ENCODE measurements at places on chromosomes 11 and 22. TPM values are rescaled to one million over a fixed set of nuclear protein-coding genes. Genes with fewer than 3 reads are reported as not detected.

DNA sequence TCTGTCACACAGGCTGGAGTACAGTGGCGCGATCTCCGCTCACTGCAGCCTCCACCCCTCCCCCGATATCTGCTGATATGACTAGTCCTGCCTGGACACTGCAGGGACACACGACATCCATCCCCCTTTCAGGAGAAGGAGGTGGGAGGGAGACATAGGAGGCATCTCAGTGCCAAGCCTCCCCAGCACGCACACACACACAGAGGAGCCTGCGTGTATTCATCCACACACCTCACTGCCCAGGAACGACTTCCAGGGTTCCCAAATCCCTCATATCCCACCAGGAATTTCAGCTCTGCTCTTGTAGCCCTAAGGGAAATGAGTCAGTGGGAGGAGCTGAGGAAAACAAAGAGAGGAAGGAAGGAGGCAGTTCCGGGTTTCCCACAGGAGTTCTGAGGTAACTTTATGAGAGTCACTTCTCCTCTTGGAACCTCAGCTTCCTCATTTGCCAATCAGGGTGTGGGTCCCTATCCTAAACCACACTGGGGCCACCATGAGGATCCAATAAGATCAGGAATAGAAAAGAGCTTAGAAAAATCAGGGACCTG, 37.2 kb upstream of the ACER3 start:
- no peak overlapping the region for H3K4me3 ChIP-seq
- H3K27me3 ChIP-seq, result no peaks in the 10 kb centered on the region
- no peaks in the 10 kb centered on the region for H3K36me3 ChIP-seq
- peak; percentile 51 for DNase-seq
- H3K4me1 ChIP-seq, result peaks cover 26% of the 10 kb centered on the region

DNA sequence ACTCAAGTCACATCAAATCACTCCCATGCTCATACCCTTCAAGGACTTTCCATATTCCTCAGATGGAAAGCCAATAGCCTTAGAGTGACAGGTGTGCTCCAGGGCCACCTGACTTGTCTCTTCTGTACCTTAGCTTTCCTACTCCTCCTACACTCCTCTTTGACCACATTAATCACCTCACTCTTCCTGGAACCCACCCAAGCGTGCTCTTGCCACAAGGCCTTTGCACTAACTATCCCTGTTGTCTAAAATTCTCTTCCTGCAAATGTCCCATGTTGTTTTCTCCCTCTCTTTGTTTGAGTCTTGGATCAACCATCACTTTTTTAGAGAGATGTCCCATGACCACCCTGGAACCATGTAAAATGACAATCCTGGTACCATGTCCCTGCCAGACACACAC, 244.1 kb downstream of the AASDHPPT start:
- H3K4me3 ChIP-seq, result no peak overlapping the region
- no peaks in the 10 kb centered on the region for H3K27me3 ChIP-seq
- no peak overlapping the region for H3K27ac ChIP-seq
- DNase-seq, result no peak
- H3K4me1 ChIP-seq, result no peaks in the 10 kb centered on the region

Gene PLAAT2
- 7.8 TPM for total RNA-seq

DNA sequence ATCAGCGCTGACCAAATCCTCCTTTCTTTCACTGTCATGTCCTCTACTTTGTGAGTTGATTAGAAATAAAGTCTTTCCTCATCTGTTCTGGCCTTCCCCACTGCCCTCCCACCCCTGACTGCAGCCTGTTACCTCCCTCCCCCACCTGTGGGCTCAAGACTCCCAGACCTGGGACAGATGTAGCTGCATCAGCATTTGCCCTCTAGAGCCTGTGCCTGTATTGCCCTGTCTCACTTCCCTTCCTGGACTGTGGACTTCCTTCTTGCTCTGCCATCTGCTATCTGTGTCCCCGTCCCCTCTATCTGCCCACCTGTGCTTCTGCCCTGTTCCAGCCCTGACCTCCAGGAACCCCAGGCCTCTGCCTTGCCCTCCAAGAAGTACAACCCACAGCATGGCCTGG, 122.5 kb downstream of the GALNT18 start:
- peaks cover 14% of the 10 kb centered on the region for H3K4me1 ChIP-seq
- H3K36me3 ChIP-seq, result no peaks in the 10 kb centered on the region
- no peak overlapping the region for H3K27ac ChIP-seq
- H3K27me3 ChIP-seq, result no peaks in the 10 kb centered on the region
- DNase-seq, result no peak
- H3K4me3 ChIP-seq, result no peak overlapping the region

Gene TRIM21
- total RNA-seq, result 40.7 TPM

- no peak for DNase-seq
- H3K36me3 ChIP-seq, result no peaks in the 10 kb centered on the region
- no peak overlapping the region for H3K4me3 ChIP-seq
- H3K4me1 ChIP-seq, result peaks cover 7% of the 10 kb centered on the region
Measured at GRCh38 chr22:18966748-18967147, 30.7 kb upstream of the PRODH start.

GRCh38 chr11:116281173-116282160, 491.3 kb downstream of the BUD13 start:
- no peaks in the 10 kb centered on the region for H3K27me3 ChIP-seq
- no peak overlapping the region for H3K4me3 ChIP-seq
- no peak overlapping the region for H3K27ac ChIP-seq

DNA sequence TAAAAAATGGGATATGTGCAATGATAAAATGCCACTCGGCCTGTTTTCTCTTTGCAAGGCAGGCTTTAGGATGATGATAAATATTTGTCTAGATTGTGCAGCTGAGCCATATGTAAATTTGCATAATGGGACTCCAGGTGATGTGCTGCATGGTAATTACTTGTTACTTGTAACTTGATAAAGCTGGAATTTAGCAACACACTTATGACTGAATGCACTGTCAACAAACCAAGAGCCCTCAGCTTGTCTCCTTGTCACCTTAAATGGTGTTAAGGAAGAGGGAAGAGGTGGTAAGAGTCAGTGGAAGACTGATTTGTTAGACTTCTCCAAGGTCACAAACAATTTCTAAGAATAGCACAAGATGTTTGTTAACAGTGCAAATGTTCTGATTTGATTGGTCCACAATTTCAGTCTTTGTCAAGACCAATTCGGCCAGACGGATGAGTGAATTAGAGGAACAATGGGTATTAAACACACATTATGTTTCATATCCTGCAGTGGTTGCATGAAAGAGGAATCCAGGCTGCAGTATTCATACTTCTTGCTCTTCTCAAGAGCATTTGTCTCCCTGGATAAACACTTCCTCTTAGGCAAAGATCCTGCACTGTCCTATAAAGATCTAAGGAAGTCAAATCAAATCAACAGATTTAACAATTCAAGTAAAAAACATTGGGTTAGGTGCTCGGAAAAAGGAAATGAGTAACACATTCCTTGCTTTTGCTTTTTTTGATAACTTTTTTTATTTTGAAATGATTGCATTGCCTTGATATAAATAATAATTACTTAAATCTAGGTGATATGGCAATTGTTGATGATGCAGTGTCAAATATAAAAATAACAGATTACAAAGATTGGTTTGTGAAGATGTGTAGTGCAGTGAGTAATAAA, 448.3 kb upstream of the DDI1 start:
- H3K27ac ChIP-seq, result no peak overlapping the region
- H3K4me3 ChIP-seq, result no peak overlapping the region
- H3K27me3 ChIP-seq, result no peaks in the 10 kb centered on the region

GRCh38 chr11:112318661-112319060, 58.0 kb upstream of the PLET1 start:
- DNase-seq, result no peak
- H3K4me1 ChIP-seq, result peaks cover 18% of the 10 kb centered on the region
- no peaks in the 10 kb centered on the region for H3K36me3 ChIP-seq
- H3K27ac ChIP-seq, result peak overlapping the region; percentile 24
- no peak overlapping the region for H3K4me3 ChIP-seq

GRCh38 chr22:37044634-37045625, 6.6 kb upstream of the KCTD17 start:
- no peak overlapping the region for H3K27ac ChIP-seq
- no peak for DNase-seq
- peaks cover 8% of the 10 kb centered on the region for H3K4me1 ChIP-seq

Gene RNASEH2C
- 35.6 TPM for total RNA-seq

DNA sequence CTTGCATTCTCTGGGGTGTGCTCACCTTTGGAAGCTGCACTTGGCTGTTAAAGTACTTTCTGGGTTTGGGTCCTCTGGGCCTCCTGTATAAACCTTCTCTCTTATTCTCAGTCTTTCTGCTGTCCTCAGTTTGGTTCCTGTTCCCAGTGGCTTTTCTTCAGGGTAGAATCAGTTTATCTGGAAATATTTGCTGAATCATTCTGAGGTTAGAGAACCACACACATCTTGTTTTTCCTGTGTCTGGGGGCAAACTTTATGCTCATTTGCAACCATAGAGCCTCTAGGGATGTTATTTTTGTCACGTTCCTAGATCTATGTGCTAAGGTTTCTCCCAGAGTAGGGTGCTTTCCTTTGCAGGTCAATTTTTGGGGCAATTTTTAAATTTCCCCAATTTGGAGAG, 224.3 kb upstream of the C11orf87 start:
- no peaks in the 10 kb centered on the region for H3K36me3 ChIP-seq
- H3K4me1 ChIP-seq, result no peaks in the 10 kb centered on the region
- no peak overlapping the region for H3K4me3 ChIP-seq
- H3K27me3 ChIP-seq, result no peaks in the 10 kb centered on the region
- H3K27ac ChIP-seq, result no peak overlapping the region

DNA sequence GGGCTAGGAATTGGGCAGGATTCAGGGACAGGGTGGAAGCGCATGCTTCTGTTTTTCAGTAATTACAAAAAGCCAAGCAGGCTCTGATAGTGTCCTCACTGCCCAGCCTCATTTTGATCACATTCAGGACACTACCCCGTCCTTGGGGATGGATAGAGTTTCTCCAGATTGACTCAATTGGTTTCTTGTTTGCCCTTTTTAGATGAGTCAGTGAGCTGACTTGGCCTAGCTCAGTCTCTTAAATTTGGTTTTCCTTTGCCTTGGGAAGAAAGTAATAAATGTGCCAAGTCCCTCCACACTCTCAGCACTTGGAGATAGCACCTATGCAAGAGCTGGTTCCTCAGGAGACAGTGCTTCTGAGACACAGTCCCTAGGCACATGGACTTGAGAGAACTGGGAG, 25.5 kb downstream of the DKK3 start:
- no peaks in the 10 kb centered on the region for H3K27me3 ChIP-seq
- no peak overlapping the region for H3K4me3 ChIP-seq
- H3K4me1 ChIP-seq, result peaks cover 18% of the 10 kb centered on the region
- no peak overlapping the region for H3K27ac ChIP-seq
- no peak for DNase-seq
- no peaks in the 10 kb centered on the region for H3K36me3 ChIP-seq

Gene CAVIN3
- 45.1 TPM for total RNA-seq

DNA sequence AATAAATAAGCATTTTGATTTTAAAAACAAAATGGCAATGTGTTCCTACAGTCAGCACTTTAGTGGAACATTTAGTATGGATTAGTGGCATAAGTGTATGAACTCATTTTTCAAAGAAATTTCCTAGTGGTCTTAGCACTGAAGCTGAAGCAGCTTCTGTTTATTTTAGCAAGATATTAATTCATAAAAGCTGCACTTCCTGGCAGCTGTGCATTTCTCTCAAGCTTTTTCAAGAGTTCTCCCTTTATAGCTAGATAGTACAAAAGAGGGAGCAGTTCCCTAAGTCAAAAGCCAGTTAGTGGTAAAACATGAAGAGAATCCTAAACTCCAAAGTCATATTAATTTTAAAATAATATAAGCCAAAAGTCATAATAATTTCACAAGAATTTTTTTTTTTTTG, 1036.0 kb upstream of the CCDC90B start:
- H3K4me1 ChIP-seq, result no peaks in the 10 kb centered on the region
- no peak overlapping the region for H3K27ac ChIP-seq
- no peak overlapping the region for H3K4me3 ChIP-seq
- no peaks in the 10 kb centered on the region for H3K36me3 ChIP-seq
- H3K27me3 ChIP-seq, result no peaks in the 10 kb centered on the region

- no peak overlapping the region for H3K27ac ChIP-seq
- DNase-seq, result no peak
- no peak overlapping the region for H3K4me3 ChIP-seq
Measured at GRCh38 chr11:76155500-76156227, 50.6 kb downstream of the WNT11 start.

GRCh38 chr11:133955081-133955891, 1.5 kb downstream of the IGSF9B start:
- peaks cover 17% of the 10 kb centered on the region for H3K4me1 ChIP-seq
- DNase-seq, result peak; percentile 79
- peaks cover 36% of the 10 kb centered on the region for H3K27me3 ChIP-seq

DNA sequence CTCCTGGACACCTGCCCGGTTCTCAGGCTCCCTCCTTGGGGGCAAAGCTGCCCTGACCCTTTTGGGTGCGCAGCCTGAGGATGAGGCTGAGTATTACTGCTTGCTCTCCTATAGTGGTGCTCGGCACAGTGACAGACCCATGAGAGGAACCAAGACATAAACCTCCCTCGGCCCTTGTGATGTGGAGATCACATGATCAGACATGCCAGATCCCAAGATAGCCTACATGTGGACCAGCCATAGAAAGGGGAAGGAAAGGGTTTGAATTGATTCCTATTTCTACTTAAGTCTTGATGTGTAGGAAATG, 125.3 kb downstream of the VPREB1 start:
- H3K4me1 ChIP-seq, result no peaks in the 10 kb centered on the region
- H3K27me3 ChIP-seq, result no peaks in the 10 kb centered on the region
- no peak overlapping the region for H3K27ac ChIP-seq
- no peak for DNase-seq
- no peak overlapping the region for H3K4me3 ChIP-seq

Gene LUZP2
- not detected for total RNA-seq

Gene AGBL2
- total RNA-seq, result 5.8 TPM

Gene TENM4
- total RNA-seq, result 1.5 TPM

GRCh38 chr22:46661221-46661851, 41.1 kb downstream of the GRAMD4 start:
- H3K27me3 ChIP-seq, result no peaks in the 10 kb centered on the region
- H3K4me3 ChIP-seq, result no peak overlapping the region
- no peak overlapping the region for H3K27ac ChIP-seq
- peak; percentile 80 for DNase-seq
- H3K4me1 ChIP-seq, result peaks cover 11% of the 10 kb centered on the region

- no peak overlapping the region for H3K4me3 ChIP-seq
- no peaks in the 10 kb centered on the region for H3K4me1 ChIP-seq
- DNase-seq, result no peak
- no peak overlapping the region for H3K27ac ChIP-seq
- no peaks in the 10 kb centered on the region for H3K36me3 ChIP-seq
- H3K27me3 ChIP-seq, result no peaks in the 10 kb centered on the region
Measured at GRCh38 chr11:1113405-1114201, 38.9 kb downstream of the MUC2 start.

- no peaks in the 10 kb centered on the region for H3K27me3 ChIP-seq
- H3K4me3 ChIP-seq, result no peak overlapping the region
- peaks cover 6% of the 10 kb centered on the region for H3K4me1 ChIP-seq
- H3K36me3 ChIP-seq, result no peaks in the 10 kb centered on the region
Measured at GRCh38 chr11:9038541-9038940, 34.7 kb upstream of the NRIP3 start.

Gene LSP1
- total RNA-seq, result 62.6 TPM

DNA sequence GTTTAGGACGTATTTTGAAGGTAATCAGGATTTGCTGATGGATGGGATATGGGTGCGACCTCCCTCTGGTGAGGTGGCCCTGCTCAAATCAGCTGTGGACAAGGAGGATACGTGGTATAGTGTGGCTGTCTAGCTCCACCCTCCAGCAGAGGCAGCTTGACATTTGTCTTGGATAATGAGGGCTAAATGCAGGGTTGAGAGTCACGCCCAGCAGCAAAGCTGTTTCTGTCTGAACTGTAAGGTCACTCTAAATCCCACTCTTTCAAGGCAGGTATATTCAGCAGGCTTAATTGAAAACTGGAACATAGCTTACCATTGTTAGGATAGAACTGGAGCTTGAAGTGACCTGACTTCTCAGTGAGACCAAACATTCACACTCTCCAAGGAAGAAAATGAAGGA, 98.7 kb downstream of the SWAP70 start:
- no peaks in the 10 kb centered on the region for H3K27me3 ChIP-seq
- no peak for DNase-seq
- H3K4me3 ChIP-seq, result no peak overlapping the region
- no peak overlapping the region for H3K27ac ChIP-seq
- peaks cover 27% of the 10 kb centered on the region for H3K4me1 ChIP-seq
- H3K36me3 ChIP-seq, result no peaks in the 10 kb centered on the region

Gene CHRM1
- not detected for total RNA-seq

Gene PRDM11
- 18.9 TPM for total RNA-seq

Measured in upper lobe of left lung (tissue), 6 donors.